ENCODE measurements at places on chromosomes 5 and 9.

- no peak for DNase-seq
These were observed 13.3 kb downstream of the CAMK4 start for GRCh38 chr5:111237470-111237869.

DNA sequence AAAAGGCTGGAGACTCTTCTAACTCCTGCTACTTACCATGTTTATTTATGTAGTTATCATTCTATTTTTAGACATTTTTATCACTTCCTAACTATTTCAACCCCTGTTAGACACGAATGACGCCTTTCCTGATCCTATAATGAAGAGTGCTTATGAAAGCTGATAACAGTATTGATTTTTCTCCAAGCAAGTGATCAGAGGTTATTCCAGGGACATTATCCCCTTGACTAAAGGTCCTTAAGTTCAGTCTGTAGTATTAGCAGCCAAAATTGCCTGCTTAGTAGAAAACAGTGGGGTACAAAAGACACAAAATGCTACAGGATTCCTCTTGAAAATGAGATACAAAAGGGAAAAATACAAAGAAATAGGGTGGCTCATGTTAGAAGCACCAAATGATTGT, 235.6 kb downstream of the DNAH5 start:
- no peak for DNase-seq

- DNase-seq = peak; percentile 78
These were observed at the start of gene SKP1 for GRCh38 chr5:134176511-134177368. TSS of gene SKP1 (minus strand) at chr5:134176950. CDS start at chr5:134174022, 2,928 bp downstream.

- DNase-seq = no peak
These were observed 148.4 kb downstream of the TENT4A start for GRCh38 chr5:6861667-6862066.

DNA sequence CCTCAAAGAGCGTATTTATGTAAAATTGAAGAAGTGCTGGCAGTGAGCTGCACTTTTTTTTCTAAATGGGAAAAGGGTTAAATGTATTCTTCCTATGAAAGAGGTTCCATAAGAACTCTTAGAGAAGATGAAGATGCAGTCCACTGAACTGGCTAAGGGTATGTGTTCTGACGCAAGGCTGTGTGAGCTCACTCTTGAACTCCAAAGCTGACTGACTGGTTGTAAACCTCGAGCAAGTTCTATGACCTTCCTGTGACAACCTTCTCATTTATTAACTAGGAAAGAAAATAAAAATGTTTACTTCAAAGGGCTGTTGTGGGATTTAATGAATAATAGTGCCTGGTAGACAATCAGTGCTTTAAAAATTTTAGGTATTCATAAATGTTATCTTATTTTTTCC, 46.7 kb downstream of the POC5 start:
- DNase-seq = no peak

GRCh38 chr5:10453545-10453944, 11.9 kb downstream of the ROPN1L start:
- no peak for DNase-seq

DNA sequence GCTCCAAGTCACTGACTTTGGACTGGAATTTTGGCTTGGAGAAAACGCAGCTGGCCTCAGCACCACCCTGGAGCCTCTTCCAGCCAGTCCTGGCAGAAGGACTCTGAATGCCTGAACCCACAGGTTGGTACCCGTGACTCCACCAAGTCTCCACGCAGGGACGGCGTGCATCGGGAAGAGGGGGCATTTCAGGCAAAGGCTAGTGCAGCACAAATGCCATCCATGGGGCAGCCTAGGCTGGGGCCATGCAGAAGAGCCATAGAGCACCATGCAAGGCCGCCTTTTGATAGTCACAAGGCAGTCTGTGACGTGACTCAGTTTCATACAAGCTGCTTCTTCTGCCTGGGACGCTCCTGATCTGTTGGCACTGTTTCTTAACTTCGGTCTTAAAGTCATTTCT, 28.0 kb downstream of the GDNF start:
- no peak for DNase-seq

DNA sequence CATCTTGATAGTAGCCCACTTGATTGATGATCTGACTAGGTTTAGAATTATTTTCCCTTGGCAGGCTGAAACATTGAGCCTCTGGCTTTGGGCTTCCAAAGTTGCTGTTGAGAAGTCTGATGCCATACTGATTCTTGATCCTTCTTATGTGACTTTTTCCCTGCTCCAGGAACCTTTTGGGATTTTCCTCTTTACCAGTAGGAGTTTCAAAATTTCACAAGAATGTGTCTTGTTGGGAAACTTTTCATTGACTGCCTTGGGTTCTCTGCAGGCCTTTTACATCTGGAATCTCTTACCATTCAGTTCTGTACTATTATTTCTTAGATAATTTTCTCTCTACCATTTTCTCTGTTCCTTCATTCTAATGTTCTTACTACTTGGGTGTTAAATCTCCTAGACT, 20.0 kb downstream of the STC2 start:
- no peak for DNase-seq

- no peak for DNase-seq
These were observed 523.8 kb downstream of the RASEF start for GRCh38 chr9:82539146-82539545.

- no peak for DNase-seq
These were observed 27.1 kb upstream of the SLC6A19 start for GRCh38 chr5:1174122-1174936.

- DNase-seq = no peak
These were observed 2085.2 kb upstream of the ACO1 start for GRCh38 chr9:30299126-30299780.

- DNase-seq = no peak
These were observed 49.9 kb downstream of the C9orf152 start for GRCh38 chr9:110157823-110158664.

DNA sequence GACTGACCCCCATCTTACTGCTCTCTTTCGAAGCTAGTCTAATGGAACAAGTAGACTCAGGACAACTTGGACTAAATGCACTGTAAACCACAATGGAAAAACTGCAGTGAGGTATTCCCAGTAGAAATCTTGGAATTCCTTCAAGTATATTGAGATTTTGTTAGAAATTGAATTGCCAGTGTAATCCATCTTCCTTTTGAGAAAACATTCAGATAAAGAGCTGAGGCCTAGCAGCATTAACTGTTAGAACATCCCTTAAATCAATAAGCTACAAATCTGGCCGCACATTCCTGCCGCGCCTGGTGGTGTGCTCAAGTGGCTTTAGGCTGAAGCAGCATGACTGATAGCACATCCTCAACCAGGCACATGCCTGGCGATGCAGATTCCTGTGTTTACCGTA, 29.3 kb downstream of the PPIC start:
- DNase-seq = no peak

DNA sequence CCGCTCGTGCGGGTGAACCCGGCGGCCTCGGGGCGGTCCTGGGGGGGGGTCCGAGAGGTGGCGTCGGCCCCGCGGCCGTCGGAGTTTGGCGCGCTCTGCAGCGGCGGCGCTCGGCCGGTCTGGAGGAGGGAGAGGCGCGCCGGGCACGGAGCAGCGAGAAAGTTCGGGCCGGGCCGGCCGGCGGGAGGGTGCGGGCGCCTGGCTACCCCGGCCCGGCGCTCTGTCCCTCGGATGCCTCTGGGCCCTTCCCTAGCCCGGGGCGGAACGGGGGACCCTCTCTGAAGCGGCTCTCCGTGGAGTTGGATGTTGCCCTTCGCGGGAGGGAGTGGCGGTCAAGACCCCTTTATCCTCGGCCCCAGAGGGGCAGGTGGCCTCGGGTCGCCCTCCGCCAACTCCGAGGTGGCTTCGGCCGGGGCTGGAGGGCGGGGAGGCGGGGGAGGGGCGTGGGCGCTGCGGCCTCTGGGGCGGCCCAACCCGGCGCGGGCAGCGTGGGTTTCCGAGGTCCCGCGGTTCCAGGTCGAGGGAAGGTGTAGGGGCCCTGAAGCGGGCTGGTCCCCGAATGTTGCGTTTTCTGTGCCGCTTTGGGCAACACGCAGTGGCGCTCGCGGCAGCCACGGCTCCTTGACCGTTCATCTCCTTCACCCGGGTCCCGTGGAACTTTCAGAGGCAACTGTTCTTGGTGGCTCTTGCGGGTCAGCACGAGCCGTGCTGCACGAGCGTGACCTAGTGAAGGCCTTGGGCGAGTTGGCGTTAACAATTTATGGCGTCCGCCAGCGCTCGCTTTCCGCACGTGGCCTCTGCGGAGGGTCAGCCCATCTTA, 290.5 kb downstream of the DOCK8 start:
- no peak for DNase-seq

Measured in right renal cortex interstitium (tissue), 3 donors.